ENCODE measurements at places on chromosomes 11 and 22. TPM values are rescaled to one million over a fixed set of nuclear protein-coding genes. Genes with fewer than 3 reads are reported as not detected.

OR52E8 gene
- not detected for polyA plus RNA-seq

FRMD8 gene
- polyA plus RNA-seq: 22.2 TPM

MRGPRF gene
- 7.5 TPM for polyA plus RNA-seq

GRAMD1B gene
- 9.0 TPM for polyA plus RNA-seq

Measured in hepatocyte (in vitro differentiated cells).